ENCODE measurements at places on chromosomes 5 and 9.

DNA sequence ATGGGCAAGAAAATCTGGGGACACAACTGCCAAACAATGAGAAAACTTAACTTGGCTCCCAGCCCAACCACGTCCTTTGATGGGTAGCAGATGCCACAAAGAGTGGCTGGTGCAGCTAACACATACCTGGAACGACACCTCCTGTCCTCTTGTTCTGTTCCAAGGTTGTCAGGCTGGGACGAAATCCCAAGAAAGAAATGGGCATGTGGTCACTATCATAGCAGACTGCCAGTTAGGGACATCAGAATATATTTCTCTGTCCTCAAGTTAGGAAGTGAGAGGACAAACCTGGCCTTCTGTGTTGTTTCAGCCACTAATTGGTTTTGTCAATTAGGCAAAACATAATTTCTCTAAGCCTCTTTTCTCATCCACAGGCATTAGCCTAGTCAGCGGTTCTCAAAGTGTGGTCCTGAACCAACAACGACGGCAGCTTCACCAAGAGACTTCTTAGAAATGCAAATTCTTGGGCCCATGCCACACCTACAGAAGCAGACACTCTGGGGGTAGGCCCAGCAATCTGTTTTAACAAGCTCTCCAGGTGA lies 63.4 kb downstream of the RAPGEF1 start:
- H3K27ac ChIP-seq = peak overlapping the region; percentile 87
- DNase-seq = no peak
- no peak overlapping the region for H3K4me3 ChIP-seq
- no peaks in the 10 kb centered on the region for H3K27me3 ChIP-seq
- H3K36me3 ChIP-seq = peaks cover 4% of the 10 kb centered on the region
- peaks cover 48% of the 10 kb centered on the region for H3K4me1 ChIP-seq

- H3K4me3 ChIP-seq = no peak overlapping the region
- H3K4me1 ChIP-seq = no peaks in the 10 kb centered on the region
- no peaks in the 10 kb centered on the region for H3K27me3 ChIP-seq
- H3K36me3 ChIP-seq = no peaks in the 10 kb centered on the region
- H3K27ac ChIP-seq = no peak overlapping the region
- DNase-seq = no peak
These were observed 25.6 kb downstream of the FLT4 start for GRCh38 chr5:180623844-180624243.

GRCh38 chr5:112529525-112529924 lies 110.4 kb upstream of the EPB41L4A start:
- H3K36me3 ChIP-seq = no peaks in the 10 kb centered on the region
- H3K27ac ChIP-seq = no peak overlapping the region
- peak; percentile 22 for DNase-seq

- peaks cover 9% of the 10 kb centered on the region for H3K4me1 ChIP-seq
- H3K4me3 ChIP-seq = no peak overlapping the region
- H3K27me3 ChIP-seq = no peaks in the 10 kb centered on the region
- no peak for DNase-seq
These were observed 48.7 kb downstream of the DNAJC21 start for GRCh38 chr5:34977934-34978613.

- peak; percentile 15 for DNase-seq
- H3K4me1 ChIP-seq = no peaks in the 10 kb centered on the region
- H3K27ac ChIP-seq = no peak overlapping the region
These were observed 267.0 kb upstream of the TYRP1 start for GRCh38 chr9:12425878-12426864.

DNA sequence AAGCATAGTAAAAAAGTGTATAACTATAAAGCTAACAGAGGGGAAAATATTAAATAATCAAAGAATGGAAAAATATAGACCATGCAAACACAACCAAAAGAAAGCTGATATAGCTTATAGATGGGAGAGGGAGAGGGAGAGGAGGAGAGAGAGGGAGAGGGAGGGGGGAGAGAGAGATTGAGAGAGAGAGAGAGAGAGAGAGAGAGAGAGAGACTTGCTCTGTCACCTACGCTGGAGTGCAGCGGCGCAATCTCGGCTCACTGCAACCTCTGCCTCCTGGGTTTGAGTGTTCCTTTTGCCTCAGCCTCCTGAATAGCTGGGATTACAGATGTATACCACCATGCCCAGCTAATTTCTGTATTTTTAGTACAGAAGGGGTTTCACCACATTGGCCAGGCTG lies 110.6 kb downstream of the RAPGEF6 start:
- no peaks in the 10 kb centered on the region for H3K4me1 ChIP-seq
- H3K27me3 ChIP-seq = no peaks in the 10 kb centered on the region

GRCh38 chr5:116358015-116358523 lies 216.6 kb downstream of the SEMA6A start:
- DNase-seq = no peak
- peaks cover 7% of the 10 kb centered on the region for H3K27me3 ChIP-seq

Measured in trophoblast cell (in vitro differentiated cells and primary cell).